CD4-positive, alpha-beta T cell (primary cell): ENCODE measurements at places on chromosomes 6 and 20.
A peak's percentile ranks its signal among the peaks of the same experiment; 100 is the strongest.

- DNase-seq, result no peak
These were observed 1309.4 kb downstream of the EPHA7 start for GRCh38 chr6:92109956-92110355.

GRCh38 chr6:127515794-127516661 is 3.1 kb downstream of the MTCL3 start:
- peak; percentile 66 for DNase-seq

DNA sequence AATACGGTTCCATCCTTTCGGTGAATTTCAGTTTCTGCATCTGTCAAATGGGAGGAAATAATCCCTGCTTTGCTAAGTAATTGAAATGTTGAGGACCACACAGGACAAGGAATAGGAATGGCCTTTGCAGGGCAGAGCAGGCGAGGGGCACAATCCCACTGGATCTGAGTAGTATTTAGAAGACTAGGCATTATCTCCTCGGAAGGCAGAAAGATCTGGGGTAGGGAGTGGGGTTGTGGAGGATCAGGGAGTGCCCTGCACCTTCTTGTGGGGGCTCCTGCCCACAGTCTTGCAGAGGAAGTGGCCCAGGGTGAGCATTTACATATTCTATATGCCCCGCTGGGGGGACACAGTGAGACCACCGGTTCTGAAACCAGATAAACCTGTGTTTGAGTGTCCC is 87.1 kb upstream of the SIRPA start:
- no peak for DNase-seq

DNA sequence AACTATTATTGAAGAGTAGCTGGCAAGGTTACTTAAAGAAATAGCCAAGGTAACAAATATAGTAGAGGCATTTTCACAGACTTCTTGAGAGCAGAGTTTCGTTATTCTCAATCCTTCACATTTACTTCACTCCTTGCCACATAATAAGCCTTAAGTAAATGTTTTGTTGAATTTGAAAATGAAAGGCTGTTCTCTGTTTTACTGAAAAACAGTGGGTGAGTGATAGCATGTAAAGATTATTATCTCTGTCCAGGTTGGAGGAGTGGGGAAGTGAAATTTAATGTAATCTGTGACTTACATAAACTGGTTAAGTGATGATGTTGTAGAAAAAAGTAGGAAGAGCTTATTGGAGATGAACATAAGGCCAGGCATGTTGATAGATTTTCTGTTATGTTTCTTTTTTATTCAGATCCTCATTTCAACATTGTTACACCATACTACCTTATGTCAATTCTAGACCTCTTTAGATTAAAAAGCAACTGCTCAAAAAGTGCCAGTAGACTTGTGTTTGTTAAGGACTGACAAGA is 55.0 kb downstream of the QKI start:
- DNase-seq, result no peak

GRCh38 chr6:36962874-36963273 is 8.3 kb downstream of the PI16 start:
- DNase-seq, result peak; percentile 69

DNA sequence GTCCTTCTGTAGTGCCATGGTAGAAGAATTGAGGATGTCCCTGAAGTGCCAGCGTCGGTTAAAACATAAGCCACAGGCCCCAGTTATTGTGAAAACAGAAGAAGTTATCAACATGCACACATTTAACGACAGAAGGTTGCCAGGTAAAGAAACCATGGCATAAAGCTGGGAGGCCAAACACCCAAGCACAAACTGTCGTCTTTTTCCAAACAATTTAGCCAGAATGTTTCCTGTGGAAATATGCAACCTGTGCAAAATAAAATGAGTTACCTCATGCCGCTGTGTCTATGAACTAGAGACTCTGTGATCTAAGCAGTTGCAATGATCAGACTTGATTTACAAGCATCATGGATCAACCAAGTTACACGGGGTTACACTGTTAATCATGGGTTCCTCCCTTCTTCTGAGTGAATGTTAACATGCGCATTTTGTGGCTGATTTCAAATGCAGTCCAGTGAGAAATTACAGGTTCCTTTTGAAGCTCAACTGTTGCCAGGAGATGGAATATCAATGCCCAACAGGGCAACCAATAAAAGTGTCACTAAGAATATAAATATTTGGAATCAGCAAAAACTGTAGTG is 674.9 kb downstream of the GRIK2 start:
- DNase-seq, result no peak

DNA sequence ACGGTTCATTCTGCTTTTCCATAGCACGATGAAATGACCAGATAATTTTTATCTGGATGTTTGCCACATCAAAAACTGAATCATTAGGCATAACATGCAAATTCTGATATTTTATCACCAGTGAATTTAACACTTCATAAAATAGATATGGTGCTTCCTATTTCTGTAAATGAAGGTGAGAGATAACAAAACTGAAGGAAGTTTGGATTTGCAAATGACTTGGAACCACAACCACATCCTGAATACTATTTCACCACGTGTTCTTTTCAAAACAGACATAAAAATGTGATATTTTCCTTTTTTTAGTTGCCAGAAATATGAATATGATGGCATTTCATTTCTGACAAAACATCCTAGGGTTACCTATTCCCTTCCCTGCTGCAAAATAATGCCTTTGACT is 146.1 kb downstream of the EDN1 start:
- DNase-seq, result no peak

DNA sequence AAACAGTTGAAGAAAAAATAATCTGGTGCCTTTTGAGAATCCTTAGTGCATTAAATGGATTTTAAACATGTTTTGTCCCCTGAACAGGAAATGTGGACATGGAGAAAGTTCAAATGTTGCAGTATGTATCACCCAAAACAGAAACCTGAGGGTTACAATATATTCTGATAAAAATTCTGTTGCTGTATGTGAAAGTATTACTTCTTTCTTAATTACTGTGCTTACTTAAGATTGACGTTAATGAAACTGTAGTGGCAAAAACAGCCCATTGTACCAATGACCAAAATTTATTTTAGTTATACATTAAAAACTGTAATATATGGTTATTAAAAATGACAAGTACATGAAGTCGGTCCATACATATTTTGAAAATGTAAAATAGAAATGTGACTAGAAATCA is 100.6 kb downstream of the PRDM1 start:
- no peak for DNase-seq

GRCh38 chr6:45899683-45899946 is 116.0 kb downstream of the CLIC5 start:
- no peak for DNase-seq

DNA sequence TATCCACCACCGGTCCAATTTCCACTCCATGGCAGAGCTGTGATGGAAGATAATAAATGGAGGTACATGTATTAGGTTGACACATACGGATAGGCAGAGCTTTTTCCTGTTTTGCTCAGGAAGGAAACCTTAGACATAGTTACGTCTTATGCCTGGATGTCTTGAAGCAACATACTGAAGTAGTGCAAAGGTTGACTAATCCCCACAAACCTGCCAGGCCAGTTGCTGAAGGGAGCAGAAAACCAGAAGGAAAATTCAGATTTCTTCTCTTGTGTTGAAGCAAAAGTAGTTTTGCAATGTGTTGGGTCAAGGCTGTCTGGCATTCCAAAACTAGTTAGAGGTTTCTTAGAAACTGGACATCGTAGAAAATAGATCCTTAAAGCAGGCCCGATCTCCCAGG is 68.7 kb downstream of the PHACTR1 start:
- no peak for DNase-seq

- DNase-seq, result no peak
These were observed 167.2 kb upstream of the KCNG1 start for GRCh38 chr20:51189814-51190782.

GRCh38 chr6:107809966-107810365 is 14.1 kb downstream of the SCML4 start:
- DNase-seq, result no peak

- DNase-seq, result no peak
These were observed 228.0 kb upstream of the TAB2 start for GRCh38 chr6:149089510-149089909.

DNA sequence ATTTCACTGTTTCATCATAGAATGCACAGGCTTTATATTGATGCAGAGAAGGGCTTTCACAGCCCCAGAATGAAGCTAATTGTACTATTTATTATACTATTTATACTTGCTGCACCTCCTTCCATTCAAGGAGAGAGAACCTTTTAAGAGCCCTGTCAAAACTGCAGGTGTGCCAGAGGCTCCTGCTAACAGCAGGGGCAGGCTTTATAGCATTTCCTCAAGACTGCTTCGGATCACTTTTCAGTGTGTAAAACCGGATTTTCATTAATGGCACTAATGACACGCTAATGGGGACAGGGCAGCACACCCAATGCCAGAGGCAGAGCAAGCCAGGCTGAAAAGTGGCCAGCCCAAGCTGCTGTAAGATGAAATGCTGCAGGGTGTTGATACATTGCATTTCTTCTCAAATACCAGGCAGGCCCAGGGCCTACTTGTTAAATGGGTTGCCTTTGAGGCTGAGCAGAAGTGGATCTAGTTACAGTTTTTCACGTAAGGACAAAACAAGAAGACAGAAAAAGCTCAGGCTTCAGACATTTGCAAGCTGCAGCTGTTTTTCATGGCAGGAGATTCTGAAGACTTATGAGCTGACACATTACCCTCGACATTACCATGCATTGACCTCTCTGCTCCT is 487.7 kb upstream of the BTBD3 start:
- DNase-seq, result no peak

DNA sequence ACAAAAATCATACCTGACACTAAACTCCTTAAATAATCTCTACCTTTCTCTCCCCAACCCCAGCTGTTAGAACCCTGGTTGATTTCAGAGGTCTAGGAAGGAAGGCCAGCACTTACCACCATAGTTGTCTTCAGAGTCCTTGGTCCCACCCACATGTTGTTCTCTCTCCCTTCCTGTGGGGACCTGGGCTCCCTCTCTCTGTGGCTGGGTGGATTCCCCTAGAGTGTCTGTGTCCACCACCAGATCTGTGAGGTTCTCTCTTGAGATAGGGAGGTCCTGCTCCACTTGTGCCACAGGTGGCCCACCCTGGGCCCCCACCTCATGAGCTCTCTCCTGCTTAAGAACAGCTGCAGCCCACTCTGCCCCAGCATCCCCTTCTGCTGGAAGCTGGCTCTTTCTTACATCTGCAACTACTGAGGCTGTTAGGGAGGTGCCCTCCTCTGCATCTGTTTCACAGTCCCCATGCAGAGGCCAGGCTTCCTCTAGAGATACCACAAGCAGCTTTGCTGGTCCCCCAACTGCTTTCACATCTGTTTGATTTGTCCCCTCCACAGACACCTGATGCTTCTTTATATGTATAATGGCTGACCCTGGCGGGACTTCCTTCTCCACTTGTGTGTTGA is 5.2 kb downstream of the MDC1 start:
- no peak for DNase-seq

DNA sequence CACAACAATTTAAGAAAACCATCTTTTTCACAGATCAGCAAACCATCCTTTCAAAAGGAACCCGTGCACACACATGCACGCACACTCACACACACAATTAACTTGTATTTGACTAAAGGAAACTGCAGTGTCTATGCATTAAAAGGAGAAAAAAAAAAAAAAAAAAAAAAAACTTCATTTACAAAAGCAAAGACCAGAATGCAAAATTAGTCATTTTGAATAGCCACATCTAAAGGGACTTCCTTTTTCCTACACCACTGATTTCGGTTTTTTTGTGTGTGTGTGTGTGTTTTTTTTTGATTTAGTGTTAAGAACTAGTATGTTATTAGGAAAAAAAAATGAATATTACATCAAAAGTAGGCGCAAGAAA is 6.3 kb downstream of the ZMYND8 start:
- DNase-seq, result no peak

DNA sequence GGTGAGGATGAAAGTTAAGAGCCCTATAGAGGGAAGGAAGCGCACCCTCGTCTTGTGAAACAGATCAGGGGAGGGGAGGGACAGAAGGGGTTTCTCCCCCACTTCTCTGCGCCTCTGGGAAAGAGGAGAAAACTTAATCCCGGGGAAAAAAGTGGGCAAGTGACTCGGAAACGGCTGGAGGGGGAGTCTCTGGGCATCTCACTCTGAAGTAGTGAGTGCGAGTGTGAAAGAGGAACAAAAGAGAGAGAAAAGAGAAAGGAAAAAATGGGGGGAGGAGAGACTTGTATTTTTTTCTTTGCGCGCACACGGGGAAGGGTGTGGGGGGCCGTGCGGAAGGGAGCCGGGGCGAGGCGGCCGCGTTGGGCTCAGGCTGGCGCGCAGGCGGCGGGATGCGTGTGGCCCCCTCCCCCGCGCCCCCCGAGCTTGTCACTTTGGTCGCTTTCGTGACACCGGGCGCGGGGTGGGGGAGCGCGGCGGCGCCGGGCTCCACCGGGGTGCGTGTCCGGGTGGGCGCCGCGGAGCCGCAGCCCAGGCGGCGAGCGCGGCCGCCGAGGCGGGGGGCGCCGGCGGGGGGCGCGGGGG is 454 bp downstream of the L3MBTL3 start:
- peak; percentile 70 for DNase-seq

GRCh38 chr6:35013701-35014100 is 124.6 kb downstream of the ANKS1A start:
- no peak for DNase-seq

- DNase-seq, result no peak
These were observed 1.4 kb upstream of the PTPRT start for GRCh38 chr20:43191143-43191542.

- DNase-seq, result no peak
These were observed 608.2 kb downstream of the PRKN start for GRCh38 chr6:162119341-162119740.

DNA sequence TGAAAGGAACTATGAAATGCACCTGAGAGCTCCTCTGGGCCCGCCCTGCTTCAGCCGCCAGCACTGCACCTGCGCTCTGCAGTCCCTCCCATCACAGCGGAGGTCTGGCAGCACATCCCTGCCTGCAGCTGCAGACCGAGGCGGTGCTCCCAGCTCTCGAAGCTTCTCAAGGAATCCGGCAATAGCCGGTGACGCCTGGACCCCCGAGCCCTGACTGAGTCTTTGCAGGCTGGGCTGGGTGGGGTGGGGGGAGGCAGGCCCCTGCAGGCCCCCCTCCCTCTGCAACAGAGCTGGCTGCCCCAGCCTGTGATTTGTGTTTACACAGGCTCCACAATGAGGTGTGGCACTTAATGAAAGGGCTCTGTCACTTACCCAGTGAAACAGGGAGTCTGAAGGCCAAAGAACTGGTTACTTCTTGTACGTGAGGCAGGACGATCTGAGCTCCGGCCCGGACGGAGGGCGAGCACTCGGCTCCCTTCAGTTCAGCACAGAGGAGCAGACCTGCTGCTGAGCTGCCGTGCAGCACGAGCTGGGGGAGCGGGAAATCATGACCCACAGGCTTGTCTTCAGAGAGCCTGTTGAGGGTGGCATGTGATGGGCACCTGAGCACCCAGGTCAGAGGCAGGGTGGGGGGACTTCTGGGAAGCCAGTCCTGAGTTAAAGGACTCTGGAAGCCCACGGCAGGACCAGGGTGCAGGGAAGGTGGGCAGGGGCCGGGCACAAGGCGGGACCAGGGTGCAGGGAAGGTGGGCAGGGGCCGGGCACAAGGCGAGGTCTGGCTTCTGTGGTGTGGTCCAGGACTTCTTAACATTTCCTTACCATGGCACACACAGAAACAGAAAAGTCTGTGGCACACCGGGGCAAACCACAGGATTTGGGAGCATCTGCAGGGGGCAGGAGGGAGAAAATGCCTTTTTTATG is 192.3 kb upstream of the THBS2 start:
- no peak for DNase-seq
